ENCODE measurements at places on chromosomes 7 and 10.

GRCh38 chr10:77715088-77715487 lies 77.5 kb upstream of the KCNMA1 start:
- no peak for DNase-seq

DNA sequence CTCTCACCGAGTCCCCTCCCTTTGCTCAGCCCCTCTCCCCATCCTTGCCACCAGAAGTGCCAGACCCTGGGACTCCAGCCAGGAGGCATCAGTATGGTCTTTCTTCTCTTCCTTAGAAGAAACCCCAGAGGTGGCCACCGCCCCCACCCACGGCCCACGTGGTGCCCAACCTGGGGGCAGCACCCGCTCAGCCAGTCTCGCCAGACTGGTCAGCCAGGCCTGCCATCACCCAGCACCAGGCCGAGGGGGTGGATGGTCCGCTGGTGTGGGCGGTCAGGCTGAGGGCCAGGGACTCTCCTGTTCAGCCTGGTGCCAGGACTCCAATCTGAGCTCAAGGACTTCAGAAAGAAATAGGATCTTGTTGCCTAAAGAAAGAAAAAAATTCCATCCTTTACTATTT lies 5.8 kb upstream of the CLDN4 start:
- no peak for DNase-seq

GRCh38 chr10:133143200-133143533 lies 16.9 kb upstream of the KNDC1 start:
- DNase-seq, result no peak

GRCh38 chr7:15784694-15785030 lies 98.2 kb upstream of the MEOX2 start:
- DNase-seq, result no peak

- no peak for DNase-seq
Measured at GRCh38 chr7:90689260-90689659, 93.1 kb downstream of the CDK14 start.

GRCh38 chr7:155667241-155667829 lies 22.9 kb downstream of the RBM33 start:
- no peak for DNase-seq

DNA sequence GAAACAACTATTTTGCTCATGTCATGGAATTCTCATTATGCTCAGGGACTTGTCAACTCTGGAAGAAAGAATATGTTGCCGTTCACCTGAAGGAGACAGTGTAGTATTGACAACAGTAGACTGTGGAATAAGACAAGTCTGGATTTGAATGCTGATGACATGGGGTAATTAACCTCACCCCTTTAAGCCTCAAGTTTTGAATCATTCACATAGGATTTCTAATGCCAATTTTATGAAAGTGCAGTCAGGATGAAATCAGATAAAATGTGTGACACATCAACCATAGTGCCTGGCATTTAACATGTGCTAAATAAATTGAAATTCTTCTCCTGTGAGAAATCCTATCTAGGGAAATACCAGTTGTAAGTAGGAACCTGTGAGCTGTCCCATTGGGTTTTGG lies 305.8 kb downstream of the KIF20B start:
- no peak for DNase-seq

GRCh38 chr10:47198221-47198620 lies 101.8 kb upstream of the GDF10 start:
- DNase-seq, result no peak

- no peak for DNase-seq
Measured at GRCh38 chr10:51772387-51772786, 73.0 kb upstream of the CSTF2T start.

GRCh38 chr10:64113375-64113774 lies 592.2 kb downstream of the REEP3 start:
- no peak for DNase-seq

DNA sequence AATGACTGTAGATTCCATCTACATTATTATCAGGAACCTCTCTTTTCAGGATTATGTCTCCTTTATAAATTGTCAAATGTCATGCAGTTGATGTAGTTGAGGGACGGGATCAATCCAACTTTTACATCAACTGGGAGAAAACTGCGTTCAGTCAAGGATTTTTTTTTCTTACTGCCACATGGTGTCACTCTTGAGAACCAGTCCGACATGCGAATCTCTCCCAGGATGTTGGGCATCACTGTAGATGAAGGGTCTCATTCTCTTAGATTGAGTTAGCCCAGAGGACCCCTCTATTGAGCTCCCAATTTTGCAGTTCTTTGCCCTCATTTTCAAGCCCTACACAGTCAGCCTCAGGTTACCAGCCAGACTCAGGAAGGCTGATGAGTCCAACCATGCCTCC lies 120.3 kb upstream of the PTPRZ1 start:
- DNase-seq, result no peak

- no peak for DNase-seq
Measured at GRCh38 chr7:137618748-137619147, 228.0 kb downstream of the DGKI start.

GRCh38 chr10:98340261-98340939 lies 72.4 kb upstream of the LOXL4 start:
- DNase-seq, result no peak

DNA sequence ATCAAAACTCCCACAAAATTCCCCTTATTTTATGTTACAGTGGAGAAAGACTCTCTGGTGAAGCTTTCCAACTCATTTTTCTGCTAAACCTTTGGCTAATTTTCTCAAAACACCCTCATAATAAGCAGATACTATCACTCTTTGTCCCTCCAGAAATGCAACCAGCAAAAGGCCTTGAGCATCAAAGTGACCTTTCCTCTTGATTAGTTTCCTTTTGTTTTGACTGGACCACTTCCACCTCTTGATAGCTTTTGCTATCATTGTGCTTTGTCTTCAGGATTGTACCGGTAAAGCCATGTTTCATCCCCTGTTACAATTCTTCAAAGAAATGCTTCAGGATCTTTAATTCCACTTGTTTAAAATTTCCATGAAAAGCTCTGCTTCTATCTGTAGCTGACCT lies 115.1 kb upstream of the SLC13A1 start:
- DNase-seq, result no peak

GRCh38 chr7:42002654-42003053 lies 234.4 kb downstream of the GLI3 start:
- no peak for DNase-seq

DNA sequence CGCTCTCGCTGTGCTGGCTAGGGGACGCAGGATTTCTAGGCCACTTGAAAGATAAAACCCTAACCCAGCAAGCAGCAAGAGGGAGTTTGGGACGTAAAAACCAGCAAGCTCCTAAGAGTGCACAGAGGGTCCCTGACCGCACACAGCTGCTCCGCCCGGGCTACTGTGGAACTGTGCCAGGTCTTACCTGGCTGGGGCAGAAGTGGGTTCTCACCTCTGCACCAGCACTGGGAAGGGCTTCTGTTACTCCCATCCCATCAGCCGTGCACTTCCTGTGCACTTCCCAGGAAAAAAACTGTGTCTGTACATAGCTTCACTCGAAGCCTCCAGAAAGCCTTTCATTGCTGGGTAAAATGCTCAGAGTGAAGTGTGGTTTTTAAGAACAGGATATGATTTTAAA lies 45.9 kb upstream of the PTF1A start:
- no peak for DNase-seq

- no peak for DNase-seq
Measured at GRCh38 chr10:86245015-86245394, 121.6 kb downstream of the GRID1 start.

GRCh38 chr7:37445790-37446189 lies 2.9 kb downstream of the ELMO1 start:
- DNase-seq, result no peak

GRCh38 chr7:75756206-75756990 lies 15.6 kb downstream of the CCL26 start:
- no peak for DNase-seq

- DNase-seq, result no peak
Measured at GRCh38 chr7:69259445-69259844, 338.8 kb upstream of the AUTS2 start.

All from stimulated activated CD8-positive, alpha-beta memory T cell treated with anti-CD3 and anti-CD28 coated beads, Interleukin-7, amount 100 ng/mL, for 1 hour (primary cell).